ENCODE measurements at places on chromosomes 13 and 19.

DNA sequence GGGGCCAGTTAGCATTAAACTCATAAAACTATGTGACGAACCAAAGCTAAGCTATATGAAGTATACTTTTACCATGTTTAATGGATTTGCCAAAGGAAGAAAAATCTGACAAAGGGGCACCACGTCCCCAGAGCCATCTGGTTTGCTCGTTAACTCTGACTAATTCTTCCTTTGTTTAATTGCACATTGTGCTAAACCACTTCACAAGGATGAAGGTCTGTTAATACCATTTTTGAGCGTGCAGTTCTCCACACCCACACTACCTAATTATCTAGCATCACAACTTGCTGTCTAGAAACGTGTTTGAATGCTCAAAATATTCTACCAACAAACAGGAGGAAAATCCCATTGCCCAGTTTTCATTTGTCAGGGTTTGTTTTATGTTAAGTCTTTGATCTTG, 74.8 kb downstream of the COL4A1 start:
- H3K4me1 ChIP-seq: peaks cover 26% of the 10 kb centered on the region
- no peaks in the 10 kb centered on the region for H3K27me3 ChIP-seq
- no peak for DNase-seq
- H3K4me3 ChIP-seq: no peak overlapping the region
- H3K27ac ChIP-seq: no peak overlapping the region
- H3K36me3 ChIP-seq: peaks cover 19% of the 10 kb centered on the region

DNA sequence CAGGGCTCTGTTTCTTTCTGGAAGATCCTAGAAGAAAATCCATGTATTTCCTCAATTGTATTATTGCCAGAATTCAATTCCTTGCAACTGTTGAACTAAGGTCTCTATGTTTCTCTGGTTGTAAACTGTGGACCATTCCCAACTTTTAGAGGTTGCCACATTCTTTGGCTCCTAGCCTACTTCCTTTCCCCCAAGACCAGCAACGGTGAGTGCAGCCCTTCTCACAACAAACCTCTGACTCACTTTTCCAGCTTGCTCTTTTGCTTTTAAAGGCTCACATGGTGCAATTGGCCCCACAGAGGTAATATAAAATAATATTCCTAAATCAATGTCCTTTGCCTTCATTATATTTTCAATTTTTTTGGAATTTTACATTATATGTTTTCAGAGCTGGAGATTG, 371.3 kb downstream of the SLITRK5 start:
- no peaks in the 10 kb centered on the region for H3K36me3 ChIP-seq
- H3K27ac ChIP-seq: no peak overlapping the region
- DNase-seq: peak; percentile 55
- H3K4me3 ChIP-seq: no peak overlapping the region

DNA sequence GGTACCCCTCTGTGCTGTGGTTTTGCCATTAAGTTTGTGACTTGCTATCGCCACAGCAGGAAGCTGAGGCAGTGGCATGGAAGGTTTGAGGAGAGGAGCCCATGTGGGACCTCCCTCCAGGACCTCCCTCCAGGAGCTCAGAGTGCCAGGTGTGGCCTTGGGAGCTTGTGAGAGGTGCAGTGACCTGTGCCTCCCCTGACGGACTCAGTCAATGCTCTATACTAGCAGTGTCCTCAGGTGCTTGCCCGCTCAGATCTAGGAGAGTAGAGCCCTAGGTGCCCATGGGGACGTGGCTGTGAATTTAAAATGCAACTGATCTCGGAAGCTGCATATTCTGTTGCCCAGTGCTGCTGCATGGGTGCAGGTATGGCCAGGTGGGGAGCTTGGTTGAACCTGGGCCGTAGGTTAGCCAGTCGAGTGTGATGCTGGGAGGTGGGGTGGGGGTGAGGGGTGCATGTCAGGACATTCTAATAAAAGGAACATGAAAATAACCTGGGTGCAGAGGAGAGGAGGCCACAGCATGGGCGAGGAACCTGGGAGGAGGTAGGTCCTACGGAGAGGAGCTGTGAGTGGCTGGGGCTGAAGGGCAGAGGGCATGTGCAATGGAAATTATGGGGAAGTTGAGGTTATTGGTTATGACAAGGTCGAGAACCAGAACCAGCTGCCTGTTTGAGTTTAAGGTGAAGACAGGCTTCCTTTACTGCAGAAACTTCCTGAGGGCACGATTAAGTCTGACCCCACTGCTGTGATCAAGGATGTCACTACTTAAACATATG, 41.6 kb downstream of the TEX29 start:
- no peak for DNase-seq

GRCh38 chr13:66859934-66860877, 369.9 kb downstream of the PCDH9 start:
- H3K27me3 ChIP-seq: no peaks in the 10 kb centered on the region
- H3K4me1 ChIP-seq: no peaks in the 10 kb centered on the region
- no peak for DNase-seq
